Germinal center (tissue), 1 donor: ENCODE measurements at places on chromosomes 1 and 21.
A peak's percentile ranks its signal among the peaks of the same experiment; 100 is the strongest.

DNA sequence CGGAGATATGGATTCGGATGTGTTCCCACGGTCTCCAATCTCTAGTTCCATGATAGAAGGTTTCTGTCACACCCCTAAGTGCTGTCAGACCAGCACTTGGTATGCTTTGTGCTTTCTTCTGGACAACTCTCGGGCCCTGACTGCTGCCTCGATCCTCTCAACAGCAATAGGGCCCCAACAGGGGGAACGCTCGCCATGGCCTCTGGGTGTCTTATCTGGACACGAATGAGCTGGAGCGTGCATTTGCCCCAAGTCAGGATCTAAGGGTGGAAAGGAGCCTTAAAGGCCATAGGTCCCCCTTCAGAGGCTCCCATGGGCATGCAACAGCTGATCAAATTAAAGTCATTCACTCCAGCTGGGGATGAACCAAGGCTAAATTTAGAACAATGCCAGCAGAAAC is 76.8 kb downstream of the TCP10L start:
- no peak for DNase-seq

- DNase-seq = no peak
Measured at GRCh38 chr1:10271869-10272268, 61.5 kb downstream of the KIF1B start.

GRCh38 chr1:11649624-11650330 is 4.5 kb downstream of the FBXO2 start:
- DNase-seq = no peak

DNA sequence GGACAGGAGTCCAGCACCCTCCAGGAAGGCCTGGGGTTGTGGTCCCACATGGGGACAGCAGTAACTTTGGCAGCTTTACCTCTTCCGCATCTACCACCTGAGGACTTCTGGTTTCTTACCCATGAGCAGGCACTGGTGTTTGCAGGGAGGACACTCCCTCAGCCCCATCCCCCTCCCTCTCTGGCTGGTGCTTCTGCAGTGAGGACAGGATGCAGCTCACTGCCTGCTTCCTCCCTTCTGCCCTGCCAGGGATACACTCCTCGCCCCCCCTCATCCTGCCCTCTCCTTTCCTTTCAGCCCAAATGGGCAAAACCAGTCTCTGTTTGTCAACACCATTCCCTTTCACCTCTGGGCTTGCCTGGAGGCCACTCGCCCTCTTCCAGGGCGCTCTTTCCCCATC is 62.4 kb downstream of the KIRREL1 start:
- DNase-seq = no peak

GRCh38 chr1:26289158-26290059 is 9.5 kb downstream of the SH3BGRL3 start:
- peak; percentile 90 for DNase-seq

- no peak for DNase-seq
Measured at GRCh38 chr21:15908187-15908586, 178.4 kb downstream of the USP25 start.

DNA sequence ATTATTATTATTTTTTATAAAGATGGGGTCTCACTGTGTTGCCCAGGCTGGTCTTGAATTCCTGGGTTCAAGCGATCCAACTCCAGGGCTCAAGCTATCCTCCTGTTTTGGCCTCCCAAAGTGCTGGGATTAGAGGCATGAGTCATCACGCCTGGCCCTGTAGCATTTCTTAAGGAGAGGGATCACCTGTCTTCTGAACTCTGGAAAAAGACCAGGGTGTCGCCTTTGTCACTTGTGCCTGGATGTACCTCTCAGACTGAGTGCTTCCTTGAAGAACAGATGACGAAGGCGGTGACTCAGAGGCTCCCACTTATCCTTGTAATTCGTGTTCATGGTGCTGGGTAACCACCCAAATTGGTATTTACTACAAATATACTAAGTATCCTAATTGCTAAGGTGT is 2.4 kb upstream of the CGN start:
- DNase-seq = no peak

DNA sequence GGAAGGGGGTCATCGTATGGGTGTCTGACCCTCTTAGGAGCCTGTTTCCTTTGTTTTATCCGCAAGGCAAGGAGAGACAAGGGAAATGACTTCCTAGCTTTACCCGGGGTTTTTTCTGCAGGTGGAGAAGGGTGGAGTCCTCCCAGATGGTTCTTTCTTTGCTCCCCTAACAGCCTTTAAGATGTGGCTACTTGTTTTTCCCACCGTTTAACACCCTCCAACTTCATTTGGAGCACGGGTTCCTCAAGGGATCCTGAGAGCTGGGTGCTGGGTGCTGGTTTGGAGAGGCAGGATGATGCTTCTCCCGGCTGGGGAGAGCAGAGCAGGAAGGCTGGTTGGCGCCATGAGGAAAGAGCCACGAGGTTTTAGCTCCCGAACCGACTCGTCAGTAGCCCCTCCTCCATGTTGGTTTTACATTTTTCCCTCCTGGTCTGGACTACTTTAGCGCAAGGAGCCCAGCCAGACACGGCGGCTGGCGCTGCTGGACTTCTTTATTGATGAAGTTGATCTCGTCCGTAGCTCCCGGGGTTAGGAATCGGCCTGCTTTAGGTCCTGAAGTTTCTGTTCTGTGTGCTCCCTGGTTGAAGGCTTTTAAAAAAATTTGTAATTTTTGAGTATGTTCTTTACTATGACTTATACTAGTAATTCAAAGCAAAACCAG is 1.4 kb downstream of the UCK2 start:
- DNase-seq = peak; percentile 20

GRCh38 chr21:15061747-15062605 is 2.8 kb downstream of the NRIP1 start:
- DNase-seq = no peak
